ENCODE measurements at places on chromosomes 4 and X.

- DNase-seq, result no peak
Observed at GRCh38 chr4:38696697-38697096, 32.7 kb downstream of the KLF3 start.

DNA sequence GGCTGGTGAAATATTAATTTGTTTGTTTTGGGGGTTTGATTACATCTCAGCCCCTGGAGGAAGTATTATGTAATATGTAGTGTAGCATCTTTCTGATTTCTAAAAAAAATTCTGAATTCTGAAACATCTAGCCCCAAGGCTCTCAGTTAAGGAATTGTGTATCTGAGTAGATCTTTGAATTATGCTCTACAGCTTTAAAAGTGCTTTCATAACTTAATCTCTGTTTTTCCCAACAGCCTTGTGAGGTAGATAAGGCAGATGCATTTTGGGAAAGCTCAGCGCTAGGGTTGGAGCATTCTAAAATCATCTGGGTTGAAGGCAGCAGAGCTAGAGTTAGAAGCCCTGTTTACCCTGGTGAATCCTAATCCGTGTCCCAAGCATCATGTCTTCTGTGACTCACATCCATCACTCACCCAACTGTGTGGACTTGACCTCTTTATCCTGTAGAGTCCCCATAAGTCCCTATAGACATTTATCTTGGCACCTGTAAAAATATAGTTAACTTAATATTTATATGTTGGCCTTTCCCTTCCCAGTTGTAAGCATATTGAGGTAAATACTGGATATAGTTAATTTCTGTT is 49.8 kb downstream of the FNIP2 start:
- no peak for DNase-seq

DNA sequence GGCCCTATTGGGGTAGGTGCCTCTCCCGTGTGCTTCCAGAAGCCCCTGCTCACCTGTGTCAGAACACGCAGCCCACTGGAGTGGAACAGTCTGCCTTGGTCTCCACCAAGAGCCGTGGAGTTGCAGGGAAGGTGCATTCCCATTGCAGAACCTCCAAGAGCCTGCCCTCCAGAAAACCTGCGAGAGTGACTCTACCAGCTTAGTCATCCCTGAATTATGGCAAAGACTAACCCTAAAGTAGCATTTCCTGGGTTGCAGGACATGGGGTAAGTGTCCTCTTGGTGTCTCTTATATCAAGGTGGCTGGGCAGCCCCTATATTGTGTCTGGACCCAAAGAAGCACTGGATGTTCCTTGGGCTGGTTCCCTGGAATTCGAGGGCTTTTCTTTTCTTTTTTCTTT is 224.6 kb downstream of the BCOR start:
- DNase-seq, result no peak

- no peak for DNase-seq
Observed at GRCh38 chr4:175813821-175814220, 1.8 kb upstream of the GPM6A start.

DNA sequence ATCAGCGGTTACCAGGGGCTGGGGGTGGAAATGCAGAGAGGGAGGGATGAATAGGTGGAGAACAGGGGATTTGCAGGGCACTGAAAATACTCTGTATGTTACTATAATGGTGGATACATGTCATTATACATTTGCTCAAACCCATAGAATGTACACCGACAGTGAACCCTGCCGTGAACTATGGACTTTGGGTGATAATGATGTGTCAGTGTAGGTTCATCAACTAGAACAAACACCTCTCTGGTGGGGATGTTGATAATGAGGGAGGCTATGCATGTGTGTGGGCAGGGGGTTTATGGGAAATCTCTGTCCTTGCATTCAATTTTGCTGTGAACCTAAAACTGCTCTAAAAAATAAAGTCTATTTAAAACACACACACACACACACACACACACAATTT is 11.5 kb downstream of the HPSE start:
- no peak for DNase-seq

- no peak for DNase-seq
Observed at GRCh38 chr4:140109292-140109691, 44.7 kb downstream of the MAML3 start.

- peak; percentile 49 for DNase-seq
Observed at GRCh38 chr4:102871772-102872171, 3.0 kb downstream of the CISD2 start.

- no peak for DNase-seq
Observed at GRCh38 chr4:8904041-8904501, 32.4 kb upstream of the HMX1 start.

- DNase-seq, result peak; percentile 94
Observed at GRCh38 chr4:83569987-83570386, 34.1 kb downstream of the GPAT3 start.

DNA sequence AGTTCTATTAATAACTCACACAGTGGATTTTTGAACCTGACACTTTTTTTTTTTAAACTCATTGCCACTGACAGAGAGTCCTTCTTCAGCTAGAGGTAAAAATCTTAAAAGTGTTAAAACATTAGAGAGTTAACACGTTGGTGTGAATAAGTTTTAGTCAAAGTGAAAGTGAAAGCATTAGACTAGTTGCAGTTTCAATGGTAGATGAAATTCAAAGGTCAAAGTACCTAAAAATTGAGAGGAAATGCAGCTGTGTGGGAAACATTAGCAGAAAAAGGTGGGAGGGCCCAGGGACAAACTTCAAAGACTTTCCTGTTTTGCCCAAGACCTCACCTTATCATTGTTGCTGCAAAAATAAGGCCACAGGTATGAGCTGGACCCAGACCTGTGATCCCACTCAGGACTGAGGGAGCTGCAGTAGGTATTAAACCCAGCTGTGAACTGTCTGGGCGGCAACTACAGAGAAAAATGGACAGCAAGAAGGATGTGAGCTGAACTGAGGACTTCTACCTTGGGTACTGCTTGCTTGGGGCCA is 17.6 kb upstream of the GABRA4 start:
- DNase-seq, result no peak

GRCh38 chr4:5019274-5019673 is at the start of gene CYTL1:
Gene CYTL1, minus strand, starts transcription at chr4:5019458. Its CDS starts 13 bp downstream, at chr4:5019445.
- DNase-seq, result no peak

- no peak for DNase-seq
Observed at GRCh38 chr4:85821688-85822455, 346.9 kb downstream of the ARHGAP24 start.

GRCh38 chrX:9163214-9163709 is 129.3 kb upstream of the FAM9B start:
- DNase-seq, result no peak

DNA sequence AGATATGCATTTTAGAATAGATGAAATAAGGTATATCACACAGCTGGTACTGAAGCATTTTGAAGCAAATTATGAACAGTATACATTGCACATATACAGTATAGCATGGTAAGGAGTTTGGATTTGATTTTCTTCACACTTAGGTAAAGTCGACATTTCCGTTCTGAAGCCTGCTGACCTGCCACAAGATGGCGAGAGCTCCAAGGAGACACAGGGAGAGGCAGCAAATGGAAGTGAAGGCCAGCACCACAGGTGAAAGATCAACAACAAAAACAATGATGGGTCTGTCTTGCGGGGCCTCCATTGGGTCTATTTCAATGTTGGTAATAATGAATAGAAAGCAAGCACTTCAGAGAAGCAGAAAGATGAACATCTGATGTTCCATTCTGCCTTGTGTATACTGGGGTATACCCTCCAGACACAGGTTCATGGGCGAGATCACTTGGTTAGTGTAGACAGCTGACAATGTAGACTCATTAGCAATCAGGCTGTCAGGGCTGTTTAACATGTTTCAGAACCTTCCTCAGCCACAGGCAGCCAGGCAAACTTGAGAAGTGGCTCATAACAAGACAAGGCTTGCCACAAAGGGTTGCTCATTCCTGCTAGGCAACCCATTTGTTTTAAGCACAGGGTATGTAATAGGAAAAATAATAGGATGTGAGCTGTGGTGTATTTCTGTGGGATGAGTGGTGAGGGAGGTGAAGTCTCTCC is 21.4 kb upstream of the NOX1 start:
- peak; percentile 1 for DNase-seq

- peak; percentile 18 for DNase-seq
Observed at GRCh38 chrX:34300871-34301270, 168.8 kb upstream of the FAM47A start.

DNA sequence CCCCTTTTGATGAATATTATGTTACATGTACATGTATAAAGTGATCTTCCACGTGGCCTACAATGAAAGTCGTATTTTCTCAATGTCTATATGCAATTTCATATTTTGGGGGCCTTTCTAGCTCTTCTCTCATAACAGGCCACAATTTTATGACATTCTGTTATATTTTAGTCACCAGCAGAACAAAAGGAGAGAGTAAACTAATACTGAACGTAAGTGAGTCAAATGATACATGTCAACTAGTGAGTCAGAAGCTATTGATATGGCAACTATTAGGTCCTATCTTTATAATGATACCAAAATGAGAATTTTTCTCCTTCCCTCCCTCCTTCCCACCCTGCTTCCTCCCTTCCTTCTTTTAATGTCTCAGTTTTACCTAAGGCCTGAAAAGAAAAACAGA is 14.4 kb downstream of the GC start:
- no peak for DNase-seq

GRCh38 chr4:102723511-102723910 is 37.3 kb downstream of the MANBA start:
- DNase-seq, result no peak

DNA sequence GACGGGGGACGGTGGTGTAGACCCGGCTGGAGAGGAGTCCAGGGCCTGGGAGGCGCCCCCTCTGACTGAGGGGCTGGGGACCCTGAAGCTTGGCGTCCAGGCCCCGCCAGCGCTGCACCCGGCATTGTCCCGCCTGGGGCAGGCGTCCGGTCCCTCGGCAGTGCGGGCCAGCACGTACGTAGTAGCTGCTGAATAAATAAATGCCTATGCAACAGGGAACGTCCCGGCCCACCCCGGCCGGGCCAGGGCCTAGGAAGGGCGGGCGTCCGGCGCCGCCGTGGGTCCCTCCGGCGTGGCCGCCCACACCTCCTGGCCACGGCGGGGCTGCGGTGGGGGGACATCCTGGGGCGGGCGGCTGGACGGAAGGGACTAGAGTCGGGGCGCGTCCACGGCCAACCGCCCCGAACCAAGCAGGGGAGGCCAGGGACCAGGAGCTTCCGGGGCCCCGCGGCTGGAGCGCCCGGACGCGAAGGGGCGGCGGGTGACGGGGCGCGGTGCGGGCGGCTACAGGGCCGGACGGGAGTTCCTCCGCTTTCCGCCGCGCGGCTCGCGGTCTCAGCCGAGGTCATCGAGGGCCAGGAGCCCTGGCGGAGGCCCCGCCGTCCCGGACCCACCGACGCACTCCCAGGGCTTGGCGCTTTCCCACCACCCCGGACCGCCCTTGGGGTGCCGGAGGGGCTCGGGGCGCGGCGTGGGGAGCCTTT is 886 bp upstream of the WWC2 start:
- no peak for DNase-seq

DNA sequence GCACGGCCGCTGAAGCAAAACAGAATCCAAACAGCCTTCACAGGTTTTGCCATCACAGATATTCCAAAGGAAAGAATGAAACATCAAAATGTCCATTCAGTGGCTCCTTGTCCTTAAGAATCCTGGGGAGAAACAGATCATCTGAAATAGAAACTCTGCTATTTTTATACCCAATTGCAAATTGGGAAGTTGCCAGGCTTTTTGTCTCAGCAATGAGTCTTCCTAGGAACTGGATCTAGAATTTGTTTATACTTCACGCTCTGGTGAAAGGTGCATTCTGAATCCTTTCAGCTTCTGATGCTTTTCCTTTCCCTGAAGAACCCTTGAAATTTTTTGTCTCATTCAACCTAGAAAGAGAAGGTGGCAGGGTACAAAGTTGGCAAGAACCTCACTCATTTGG is 218.9 kb downstream of the FBXW7 start:
- DNase-seq, result no peak

GRCh38 chr4:141849367-141849766 is 213.0 kb downstream of the IL15 start:
- no peak for DNase-seq

GRCh38 chr4:70637239-70637913 is 8.8 kb downstream of the ENAM start:
- no peak for DNase-seq

GRCh38 chrX:8403988-8404387 is 60.6 kb upstream of the VCX3B start:
- DNase-seq, result no peak

GRCh38 chr4:16788868-16789267 is 109.6 kb downstream of the LDB2 start:
- DNase-seq, result no peak

All from AML-193 (cell line).